ENCODE measurements at places on chromosomes 13 and 19.

DNA sequence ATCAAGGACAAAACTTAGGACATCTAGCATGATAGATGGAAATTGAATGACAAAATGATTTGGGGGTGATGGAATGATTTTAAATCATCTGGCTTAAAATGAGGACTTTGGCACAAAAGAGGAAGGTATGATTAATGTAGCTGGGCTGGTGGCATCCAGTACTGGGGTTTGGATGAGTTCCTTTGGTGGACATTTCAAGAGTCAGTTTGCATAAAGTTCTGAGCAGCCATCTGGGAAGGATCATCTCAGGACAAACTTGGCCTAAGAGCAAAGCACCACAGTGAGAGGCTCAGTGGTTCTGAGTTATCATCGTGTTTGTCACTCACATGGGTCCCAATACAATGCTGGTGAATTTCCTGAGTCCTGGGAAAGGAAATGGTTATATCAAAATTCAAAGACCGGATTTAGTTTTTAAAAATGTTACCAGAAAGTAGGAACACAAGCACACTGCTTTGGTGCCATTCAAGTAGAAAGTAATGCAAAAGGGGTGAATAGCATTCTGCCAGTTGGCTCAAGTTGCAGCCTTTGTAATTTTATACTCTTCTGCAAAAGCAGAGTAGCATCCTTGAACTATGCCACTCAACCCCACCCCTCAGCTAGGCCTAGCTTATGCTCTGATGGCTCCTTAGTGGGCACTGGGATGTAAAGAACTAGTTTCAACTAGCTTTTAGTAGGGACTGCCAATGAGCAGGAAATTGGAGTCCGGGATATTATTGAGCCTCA is 219.0 kb downstream of the COG6 start:
- no peak for DNase-seq

GRCh38 chr13:25149711-25150110 is 22.4 kb downstream of the AMER2 start:
- no peak for DNase-seq

GRCh38 chr13:39955560-39955959 is 300.1 kb downstream of the COG6 start:
- DNase-seq = no peak

- DNase-seq = peak; percentile 35
Measured at GRCh38 chr19:18879579-18880373, 16.2 kb downstream of the CERS1 start.

- peak; percentile 25 for DNase-seq
Measured at GRCh38 chr19:29277102-29277501, 64.2 kb upstream of the UQCRFS1 start.

DNA sequence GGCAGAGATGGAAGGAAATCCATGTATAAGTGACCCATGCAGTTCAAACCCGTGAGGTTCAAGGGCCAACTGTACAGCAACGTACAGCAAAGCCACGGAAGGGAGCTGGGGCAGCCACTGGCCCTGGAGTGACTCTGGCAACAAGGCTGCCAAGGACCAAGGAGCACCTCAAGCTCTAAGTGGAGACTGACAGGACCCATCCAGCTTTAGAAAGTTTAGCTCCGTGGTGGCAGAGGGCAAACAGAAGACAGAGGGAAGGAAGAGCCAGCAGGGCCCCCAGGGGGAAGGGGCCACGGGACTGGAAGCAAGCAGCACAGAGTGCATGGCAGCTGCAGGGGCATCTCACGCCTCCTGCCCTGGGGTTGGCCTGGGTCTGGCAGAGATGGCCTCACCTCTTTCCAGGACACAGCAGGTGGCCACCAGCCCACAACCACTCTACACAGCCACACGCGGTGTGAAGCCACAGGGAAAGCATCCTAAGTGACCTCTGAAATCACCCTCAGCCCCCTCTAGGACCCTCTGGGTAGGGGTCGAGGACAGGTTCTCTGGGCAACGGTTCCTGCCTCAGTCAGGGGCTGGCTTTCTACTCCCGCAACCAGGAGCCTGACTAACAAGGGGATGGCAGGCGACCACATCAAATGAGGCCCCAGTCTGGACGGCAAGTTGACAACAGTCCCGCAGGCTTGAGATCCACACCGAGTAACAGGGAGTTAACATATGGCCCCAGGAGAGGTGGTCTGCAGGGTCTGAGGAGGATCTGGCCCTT is 3.8 kb downstream of the MIER2 start:
- DNase-seq = no peak

DNA sequence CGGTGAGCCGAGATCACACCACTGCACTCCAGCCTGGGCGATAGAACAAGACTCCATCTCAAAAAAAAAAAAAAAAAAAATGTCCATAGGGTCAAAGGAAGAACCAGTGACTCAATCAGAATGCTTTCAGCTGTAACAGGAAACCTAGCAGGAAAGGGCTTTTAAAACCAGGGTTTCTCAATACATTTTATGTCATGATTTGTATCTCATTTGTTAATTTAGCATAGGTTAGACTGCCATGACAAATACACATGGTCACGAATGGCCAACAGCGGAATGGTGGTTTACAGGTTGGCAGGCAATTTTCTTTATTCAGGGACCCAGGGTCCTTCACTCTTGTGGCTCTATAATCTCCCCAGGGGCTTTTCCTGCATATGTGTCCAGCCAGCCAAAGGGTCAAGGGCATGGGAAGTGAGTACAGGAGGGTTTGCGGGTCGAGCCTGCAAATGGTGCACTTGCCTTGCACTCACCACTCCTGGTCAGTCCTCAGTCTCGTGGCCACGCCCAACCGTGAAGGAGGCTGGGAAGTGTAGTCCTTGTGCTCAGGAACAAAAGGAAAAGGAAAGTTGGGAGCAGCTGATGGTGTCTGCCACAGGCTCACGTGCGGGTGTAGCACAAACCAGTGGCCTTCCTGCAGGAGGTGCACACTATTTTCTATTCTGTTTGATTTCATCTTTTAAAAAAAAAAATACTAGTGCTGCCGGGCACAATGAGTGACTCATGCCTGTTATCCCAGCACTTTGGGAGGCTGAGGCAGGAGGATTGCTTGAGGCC is 14.8 kb downstream of the DHX34 start:
- no peak for DNase-seq

- no peak for DNase-seq
Measured at GRCh38 chr19:14748601-14749000, 29.8 kb downstream of the ADGRE2 start.

GRCh38 chr19:37304190-37304883 is 66.6 kb upstream of the ZNF527 start:
- peak; percentile 20 for DNase-seq

DNA sequence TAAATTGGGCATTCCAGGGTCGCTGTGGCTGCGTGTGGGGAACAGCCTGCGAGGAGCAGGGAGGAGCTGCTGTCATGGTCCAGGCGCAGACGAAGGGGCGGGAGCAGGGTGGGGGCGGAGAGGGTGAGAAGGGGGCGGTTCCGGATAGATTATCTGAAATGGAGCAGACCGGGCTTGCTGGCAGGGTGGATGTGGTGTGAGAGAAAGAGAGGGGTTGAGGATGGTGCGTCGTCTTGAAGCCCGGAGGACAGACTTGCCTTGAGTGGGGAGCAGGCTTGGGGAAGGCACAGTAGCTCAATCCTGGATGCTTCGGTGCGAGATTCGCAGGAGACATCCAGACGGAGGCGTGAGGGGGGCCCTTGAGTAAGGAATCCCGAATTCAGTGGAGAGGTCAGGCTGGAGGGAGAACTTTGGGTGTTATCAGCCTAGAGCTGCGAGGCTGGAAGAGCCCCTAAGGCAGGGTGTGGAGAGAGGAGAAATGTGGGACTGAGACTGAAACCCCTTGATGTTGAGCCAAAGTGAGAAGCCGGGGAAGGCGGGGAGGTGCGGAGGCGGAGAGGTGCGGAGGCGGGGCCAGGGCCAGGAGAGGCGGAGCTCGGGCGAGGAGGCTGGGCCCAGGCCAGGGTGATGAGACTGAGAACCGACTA is 40.6 kb downstream of the DPF1 start:
- no peak for DNase-seq

DNA sequence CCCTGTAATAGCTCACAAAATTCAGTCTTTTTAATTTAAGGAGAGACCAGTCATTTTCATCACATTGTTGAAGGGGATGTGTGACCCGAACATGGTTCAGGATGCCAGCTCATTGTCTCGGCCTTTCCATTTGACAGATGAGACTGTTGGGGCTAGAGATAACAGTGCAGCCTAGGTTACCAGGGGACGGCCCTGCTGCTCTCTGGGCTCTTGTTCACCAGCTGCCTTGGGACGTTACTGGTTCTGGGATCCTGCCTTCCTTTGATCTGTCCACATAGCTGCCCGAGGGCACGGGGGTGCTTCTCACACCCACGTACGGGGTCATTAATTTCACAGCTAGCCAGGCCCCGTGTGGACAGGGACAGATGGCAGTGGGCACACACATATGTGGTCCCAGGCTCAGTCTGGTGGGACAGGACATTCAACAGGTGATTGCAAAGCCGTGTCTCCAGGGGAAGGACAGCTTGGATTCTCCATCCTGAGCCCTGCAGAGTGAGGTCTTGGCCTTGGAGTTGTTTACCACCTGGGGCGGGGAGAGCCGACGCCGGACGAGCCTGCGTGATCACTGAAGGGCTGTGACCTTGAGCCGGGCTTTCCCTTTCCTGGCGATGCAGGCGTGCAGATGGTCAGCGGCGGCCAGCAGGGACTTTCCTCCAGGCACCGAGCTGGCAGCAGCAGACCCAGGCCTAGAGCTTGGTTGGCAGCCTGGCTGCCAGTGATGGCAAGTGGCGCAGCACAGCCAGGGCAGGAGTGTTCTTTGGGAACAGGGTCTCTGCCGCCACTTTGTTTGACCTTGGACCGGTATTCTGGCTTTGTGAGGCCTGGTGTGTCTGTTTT is 26.7 kb upstream of the NPAS1 start:
- DNase-seq = peak; percentile 57

DNA sequence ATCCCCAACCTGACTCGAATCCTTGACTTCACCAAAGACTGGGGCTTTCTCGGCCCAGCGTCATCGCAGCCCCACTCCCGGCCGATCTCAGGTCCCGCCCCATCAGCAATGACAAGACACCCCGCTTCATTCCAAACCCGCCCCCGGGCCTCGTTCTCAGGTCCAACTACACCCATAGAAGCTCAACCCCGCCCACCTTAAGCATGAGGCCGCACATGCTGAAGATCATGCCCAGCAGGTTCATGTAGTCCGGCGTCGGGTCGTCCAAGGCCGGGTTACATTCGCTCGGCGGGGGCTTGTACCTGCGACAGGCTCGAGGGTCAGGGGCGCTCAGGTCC is 2.3 kb downstream of the WDR83 start:
- DNase-seq = peak; percentile 50

DNA sequence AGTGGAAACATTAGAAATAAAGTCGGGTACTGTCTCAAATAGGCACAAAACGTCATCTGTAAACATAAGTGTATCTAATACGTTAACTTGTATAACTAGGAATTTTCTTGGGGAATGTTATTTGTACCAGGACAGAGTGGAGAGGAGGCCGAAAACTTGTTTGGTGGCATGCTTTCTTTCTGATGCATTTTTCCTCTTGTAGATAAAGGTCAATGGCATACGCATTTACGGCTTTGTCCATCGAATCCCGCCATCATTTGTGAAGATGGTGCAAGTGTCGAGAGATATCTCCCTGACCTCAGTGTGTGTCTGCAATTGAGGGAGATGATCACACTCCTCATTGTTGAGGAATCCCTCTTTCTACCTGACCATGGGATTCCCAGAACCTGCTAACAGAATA is 4.7 kb downstream of the LGALS13 start:
- DNase-seq = no peak

All from body of pancreas (tissue), 4 donors.